ENCODE measurements at places on chromosomes 3 and 15. TPM values are rescaled to one million over a fixed set of nuclear protein-coding genes. Genes with fewer than 3 reads are reported as not detected.

- DNase-seq, result peak; percentile 30
Observed at GRCh38 chr15:31591908-31592307, 265.3 kb downstream of the KLF13 start.

- DNase-seq, result no peak
Observed at GRCh38 chr3:194287977-194288706, 63.0 kb downstream of the CPN2 start.

DNA sequence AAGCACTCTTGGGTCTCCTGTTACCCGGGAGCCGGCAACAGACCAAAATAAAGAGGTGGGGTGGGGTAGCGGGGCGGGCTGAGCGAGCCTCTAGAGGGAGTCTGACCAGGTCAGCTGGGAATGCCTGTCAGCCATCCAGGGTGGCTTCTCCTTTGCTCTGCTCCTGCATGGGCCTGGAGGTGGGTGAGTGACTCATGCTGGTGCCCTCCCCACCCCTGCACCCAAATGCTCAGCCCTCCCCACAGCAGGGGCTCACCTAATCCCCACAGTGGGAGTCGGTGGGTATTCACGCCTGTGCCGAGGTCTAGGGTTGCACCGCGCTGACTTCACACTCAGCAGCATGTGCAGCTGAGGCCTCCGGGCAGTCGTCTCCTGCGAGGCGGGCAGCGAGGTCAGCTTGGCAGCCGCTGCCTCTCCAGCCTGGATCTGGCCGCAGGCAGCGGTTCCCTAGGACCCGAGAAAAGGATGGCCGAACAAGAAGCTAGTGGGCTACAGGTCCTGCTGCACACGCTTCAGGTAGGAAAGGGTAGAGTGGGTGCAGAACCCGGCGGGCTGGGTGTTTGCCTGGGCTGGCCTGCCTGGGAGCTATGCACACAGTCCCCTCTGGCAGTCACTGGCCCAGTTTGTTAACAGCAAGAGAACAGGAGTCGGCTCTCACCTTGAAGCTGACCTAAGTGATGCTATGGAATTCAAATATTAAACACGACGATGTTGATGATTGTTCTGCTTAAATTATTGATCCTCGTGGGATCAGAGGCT is at the start of gene AGBL1:
Gene AGBL1 (plus strand): TSS at position 364 of the 759 bp plus-strand sequence.
- DNase-seq, result no peak

DNA sequence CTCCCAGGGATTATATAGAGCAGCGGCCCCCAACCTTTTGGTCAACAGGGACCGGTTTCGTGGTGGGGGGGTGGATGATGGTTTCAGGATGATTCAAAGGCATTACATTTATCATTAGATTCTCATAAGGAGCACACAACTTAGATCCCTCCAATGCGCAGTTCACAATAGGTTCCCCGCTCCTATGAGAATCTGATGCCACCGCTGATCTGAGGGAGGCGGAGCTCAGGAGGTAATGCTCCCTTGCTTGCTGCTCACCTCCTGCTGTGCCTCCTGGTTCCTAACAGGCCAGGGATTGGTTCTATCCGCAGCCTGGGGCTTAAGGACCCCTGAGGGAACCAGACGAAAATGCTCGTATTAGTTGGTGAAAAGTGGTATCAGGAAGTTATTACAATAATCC is 1.3 kb upstream of the HACD2 start:
- peak; percentile 69 for DNase-seq

- DNase-seq, result no peak
Observed at GRCh38 chr3:58482917-58483636, 8.8 kb upstream of the KCTD6 start.

DNA sequence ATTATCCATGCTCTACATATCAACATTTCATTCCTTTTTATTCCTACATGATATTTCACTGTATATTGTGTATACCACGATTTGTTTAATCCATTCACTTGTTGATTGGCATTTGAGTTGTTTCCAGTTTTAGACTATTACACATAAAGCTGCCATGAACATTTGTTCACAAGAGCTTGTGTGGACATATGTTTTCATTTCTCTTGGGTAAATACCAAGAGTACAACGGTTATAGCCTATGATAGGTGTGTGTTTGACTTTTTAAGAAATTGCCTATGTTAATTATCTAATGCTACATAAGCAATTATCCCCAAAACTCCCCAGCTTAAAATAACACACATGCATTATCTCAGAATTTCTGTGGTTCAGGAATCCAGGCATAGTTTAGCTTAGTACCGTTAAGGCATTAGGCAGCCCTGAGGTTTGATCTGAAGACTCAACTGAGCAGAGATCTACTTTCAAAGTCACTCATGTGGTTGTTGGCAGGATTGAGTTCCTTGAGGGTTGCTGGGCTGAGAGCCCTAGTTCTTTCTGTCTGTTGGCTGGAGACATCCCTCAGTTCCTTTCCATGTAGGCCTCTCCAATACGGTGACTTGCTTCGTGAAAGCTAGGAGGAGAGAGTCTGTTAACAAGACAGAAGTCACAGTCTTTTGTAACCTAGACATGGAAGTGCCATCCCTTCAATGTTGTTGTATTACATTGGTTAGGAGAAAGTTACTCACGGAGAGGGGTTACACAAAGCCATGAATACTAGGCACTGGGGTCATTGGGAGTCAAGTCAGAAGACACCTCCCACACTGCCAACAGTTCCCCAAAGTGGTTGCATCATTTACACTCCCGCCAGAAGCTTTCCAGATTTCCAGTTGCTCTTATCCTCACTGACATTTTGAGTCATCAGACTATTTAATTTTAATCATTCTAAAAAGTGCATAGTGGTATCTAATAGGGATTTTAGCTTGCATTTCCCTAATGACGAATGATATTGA is 21.0 kb upstream of the PCSK6 start:
- DNase-seq, result no peak

GRCh38 chr15:57312318-57313133 is 63.8 kb upstream of the CGNL1 start:
- DNase-seq, result no peak

- no peak for DNase-seq
Observed at GRCh38 chr3:104245981-104246380, 1120.7 kb upstream of the ALCAM start.

- no peak for DNase-seq
Observed at GRCh38 chr3:160379628-160380214, 19.3 kb downstream of the IFT80 start.

DNA sequence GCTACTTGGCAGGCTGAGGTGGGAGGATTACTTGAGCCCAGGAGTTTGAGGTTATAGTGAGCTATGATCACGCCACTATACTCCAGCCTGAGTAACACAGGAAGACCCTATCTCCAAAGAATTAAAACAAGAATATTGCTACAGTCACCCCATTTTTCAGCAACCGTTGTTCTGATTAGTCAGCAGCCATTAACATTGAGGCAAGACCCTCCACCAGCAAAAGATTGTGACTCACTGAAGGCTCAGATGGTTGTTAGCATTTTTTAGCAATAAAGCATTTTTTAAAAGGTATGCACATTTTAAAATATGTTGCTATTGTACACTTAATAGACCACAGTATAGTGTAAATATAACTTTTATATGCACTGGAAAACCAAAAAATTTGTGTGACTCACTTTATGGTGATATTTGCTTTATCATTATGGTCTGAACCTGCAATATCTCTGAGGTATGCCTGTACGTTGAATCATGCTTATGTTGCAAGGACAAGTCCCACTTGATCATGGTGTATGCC is 492.6 kb downstream of the SQOR start:
- DNase-seq, result peak; percentile 48

DNA sequence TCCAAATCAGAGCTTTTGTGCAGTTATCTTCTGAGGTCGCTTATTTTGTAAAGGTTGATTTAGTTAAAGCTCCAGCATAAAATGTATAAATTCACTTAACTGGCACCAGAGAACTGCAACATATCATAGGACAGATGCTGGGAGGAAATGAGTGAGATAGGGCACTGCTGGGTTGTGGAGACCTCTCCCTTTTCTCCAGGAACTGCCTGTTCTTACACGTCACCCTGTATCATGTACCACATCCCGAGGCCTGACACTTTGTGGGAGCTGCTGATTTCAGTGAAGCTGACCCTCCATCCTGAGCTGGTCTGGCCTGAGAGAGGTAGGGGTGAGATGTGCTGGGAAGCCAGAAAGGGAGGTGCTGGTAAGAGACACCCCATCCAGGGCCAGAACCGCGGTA is 213.8 kb upstream of the FEZF2 start:
- DNase-seq, result peak; percentile 84

GRCh38 chr3:179562591-179563270 is at the start of gene ACTL6A:
ACTL6A (plus strand) TSS chr3:179562926; CDS start chr3:179563093, 167 bp downstream.
- peak; percentile 98 for DNase-seq

The FBXW12 gene
- total RNA-seq, result not detected

The CHRFAM7A gene
- total RNA-seq, result 0.51 TPM
